ENCODE measurements at places on chromosomes 7 and 10.

DNA sequence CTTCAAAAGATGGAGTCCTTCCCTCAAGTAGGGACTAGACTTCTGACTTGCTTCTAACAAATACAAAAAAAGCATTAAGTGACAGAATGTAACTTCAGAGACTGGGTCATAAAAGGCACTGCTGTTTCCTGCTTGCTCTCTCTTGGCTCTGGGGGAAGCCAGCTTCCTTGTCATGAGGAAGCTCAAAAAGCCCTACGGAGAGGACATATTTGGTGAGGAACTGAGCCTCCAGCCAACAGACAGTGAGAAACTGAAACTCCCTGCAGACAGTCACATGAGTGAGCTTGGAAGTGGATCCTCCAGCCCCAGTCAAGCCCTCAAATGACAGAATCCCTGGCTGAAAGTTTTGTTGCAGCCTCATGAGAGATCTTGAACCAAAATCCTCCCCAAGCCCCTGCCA is 26.3 kb upstream of the SLC35G1 start:
- no peak for DNase-seq

DNA sequence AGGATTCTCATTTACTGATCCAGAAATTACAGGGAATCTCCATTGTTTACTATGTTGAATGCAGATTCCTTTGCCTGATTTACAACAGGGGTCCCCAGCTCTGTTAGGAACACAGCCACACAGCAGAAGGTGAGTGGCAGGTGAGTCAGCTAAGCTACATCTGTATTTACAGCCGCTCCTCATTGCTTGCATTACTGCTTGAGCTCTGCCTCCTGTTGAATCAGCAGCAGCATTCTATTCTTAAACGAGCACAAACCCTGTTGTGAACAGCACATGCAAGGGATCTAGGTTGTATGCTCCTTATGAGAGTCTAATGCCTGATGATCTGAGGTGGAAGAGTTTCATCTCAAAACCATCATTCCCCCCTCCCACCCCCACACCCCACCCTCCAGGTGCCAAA is 23.3 kb upstream of the CELF2 start:
- no peak for DNase-seq

DNA sequence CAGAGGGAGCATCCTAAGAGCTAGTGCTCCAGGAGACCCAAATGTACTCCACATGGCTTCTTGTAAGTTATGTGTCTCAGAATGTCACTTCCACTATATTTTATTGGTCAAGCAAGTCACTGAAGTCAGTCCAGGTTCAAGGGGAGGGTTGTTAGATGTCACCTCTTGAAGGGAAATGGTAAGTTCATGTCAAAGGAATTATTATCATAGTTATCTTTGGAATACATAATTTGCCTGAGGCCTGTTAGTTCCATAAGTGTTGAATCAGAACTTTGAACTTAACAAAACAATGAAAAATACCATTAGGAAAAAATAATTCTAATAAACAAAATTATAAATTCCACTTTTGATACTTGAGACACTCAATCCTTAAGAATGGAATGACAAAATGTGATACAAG is 30.6 kb downstream of the STAM start:
- DNase-seq = no peak

DNA sequence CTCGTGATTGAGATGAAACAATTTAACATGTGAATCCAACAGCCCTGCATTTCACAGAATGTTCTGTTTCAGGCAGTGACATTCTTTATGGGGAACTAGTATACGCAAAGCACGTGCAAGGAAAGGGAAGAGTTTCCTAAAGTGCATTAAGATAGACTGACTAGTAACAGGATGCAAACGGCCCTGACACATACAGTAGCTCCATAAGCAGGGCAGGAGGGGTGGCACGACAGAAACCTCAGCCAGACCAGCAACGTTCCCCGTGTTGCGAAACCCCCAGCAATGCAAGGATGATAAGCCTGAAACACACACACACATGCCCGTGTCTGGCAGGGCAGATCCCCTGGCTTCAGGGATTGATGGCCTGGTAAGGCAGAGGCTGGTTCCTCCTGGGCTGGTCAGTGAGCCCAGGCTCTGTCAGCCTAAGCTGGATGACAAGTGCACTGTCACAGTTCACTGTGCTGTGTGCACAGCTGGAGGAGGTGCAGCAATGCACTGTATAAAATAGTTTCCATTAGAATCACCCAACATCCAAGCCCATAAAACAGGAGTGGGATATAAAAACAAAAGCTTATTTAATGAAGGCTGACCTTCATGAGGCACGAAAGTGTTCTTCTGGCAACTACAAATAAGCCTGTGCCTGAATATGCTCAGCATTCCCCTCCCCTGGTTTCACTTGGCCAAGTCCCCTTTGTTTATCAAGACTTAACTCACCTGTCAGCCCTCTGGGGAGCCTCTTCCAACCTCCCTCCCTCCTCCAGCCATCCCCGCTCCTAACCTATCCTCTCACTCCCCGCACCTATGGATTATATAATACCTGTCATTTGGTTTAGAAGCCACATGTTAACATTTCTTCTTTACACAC is 88.8 kb downstream of the GSAP start:
- no peak for DNase-seq

Measured in ecto neural progenitor cell (in vitro differentiated cells).